Activated CD4-positive, CD25-positive, alpha-beta regulatory T cell treated with anti-CD3 and anti-CD28 coated beads, Interleukin-2, amount 50 U/mL, for 72 hours (primary cell): ENCODE measurements at places on chromosomes 1 and 21.

DNA sequence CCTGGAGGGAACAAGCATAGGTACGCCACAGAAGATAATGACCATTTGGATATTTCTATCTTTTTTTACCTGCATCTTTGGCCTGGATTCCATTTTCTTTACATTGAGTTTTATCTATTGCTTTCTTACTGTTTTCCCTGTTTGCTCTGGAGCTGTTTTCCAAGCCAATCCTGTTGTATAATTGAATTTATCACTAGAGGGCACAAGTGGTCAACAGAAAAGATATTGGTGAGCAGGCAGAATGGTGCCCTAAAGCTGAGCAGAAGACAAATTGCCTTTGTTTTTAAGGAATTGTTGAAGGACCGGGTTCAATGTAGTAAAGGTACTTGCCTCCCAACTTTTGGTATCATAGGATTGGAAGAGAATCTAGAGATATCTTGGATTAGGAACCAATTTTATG, 152.8 kb downstream of the PPP1R12B start:
- DNase-seq = no peak

- DNase-seq = no peak
Observed at GRCh38 chr1:160862203-160863060, at the start of gene CD244. CD244 (minus strand) TSS chr1:160862887; CDS start chr1:160862677, 210 bp downstream.

GRCh38 chr1:2477791-2478499, 1.9 kb downstream of the PLCH2 start:
- DNase-seq = no peak

- no peak for DNase-seq
Observed at GRCh38 chr1:200749090-200749489, 10.4 kb downstream of the CAMSAP2 start.

GRCh38 chr1:209355415-209355814, 228.1 kb upstream of the CAMK1G start:
- DNase-seq = no peak

DNA sequence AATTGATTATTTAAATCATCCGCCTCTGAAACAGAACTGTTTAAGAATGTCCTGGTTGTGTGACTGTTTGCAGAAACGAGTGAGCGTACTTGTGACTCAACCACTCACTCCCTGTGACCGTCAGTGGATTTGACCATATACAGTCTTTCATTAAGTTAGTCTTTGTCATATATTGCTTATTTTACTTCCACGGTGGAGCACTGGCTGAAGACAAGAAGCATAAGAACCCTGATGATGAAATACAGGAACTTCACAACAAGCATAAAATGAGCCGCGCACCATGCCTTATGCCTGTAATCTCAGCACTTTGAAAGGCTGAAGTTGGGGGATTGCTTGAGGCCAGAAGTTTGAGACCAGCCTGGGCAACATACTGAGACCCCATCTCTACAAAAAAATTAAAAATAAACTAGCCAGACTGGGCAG, 194.0 kb downstream of the TOMM20 start:
- DNase-seq = no peak

- DNase-seq = no peak
Observed at GRCh38 chr1:19315378-19316198, 3.5 kb downstream of the SLC66A1 start.

GRCh38 chr1:86521522-86521891, 25.4 kb upstream of the CLCA4 start:
- no peak for DNase-seq
